ENCODE measurements at places on chromosomes 3 and 15. TPM values are rescaled to one million over a fixed set of nuclear protein-coding genes. Genes with fewer than 3 reads are reported as not detected.

- no peaks in the 10 kb centered on the region for H3K36me3 ChIP-seq
- H3K27me3 ChIP-seq = no peaks in the 10 kb centered on the region
- no peak overlapping the region for H3K4me3 ChIP-seq
These were observed 733.2 kb upstream of the GOLIM4 start for GRCh38 chr3:168828943-168829342.

Gene IL5RA
- total RNA-seq = 0.12 TPM

DNA sequence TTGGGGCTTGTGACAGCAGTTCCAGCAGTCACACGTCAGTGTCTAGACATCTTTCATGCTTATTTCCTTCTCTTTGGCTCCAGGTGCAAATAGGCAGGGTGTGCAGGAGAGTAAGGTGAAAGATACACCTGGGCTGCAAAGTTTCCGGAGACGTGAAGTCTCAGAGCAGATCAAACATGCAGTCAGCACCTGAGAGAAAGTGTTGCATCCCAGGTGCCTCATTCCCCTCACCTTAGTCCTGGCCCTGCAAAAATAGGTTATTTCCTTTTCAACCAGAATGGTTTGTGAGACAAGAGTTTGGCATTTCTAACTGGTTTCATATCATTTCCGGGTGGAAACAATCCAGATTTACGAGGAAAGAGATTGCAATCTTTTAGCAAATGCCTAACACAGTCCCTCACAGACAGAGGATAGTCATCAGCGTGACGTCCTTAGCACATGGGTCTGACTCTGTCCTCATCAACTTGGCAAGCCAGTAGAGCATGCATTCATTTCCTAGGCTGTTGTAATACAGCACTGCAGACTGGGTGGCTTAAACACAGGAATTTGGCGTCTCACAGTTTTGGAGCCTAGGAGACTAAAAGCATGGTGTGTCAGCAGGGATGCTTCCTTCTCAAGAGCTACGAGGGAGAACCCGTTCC lies 58.2 kb upstream of the ARRDC4 start:
- H3K4me3 ChIP-seq = no peak overlapping the region
- DNase-seq = no peak
- peaks cover 5% of the 10 kb centered on the region for H3K27me3 ChIP-seq
- H3K4me1 ChIP-seq = no peaks in the 10 kb centered on the region

DNA sequence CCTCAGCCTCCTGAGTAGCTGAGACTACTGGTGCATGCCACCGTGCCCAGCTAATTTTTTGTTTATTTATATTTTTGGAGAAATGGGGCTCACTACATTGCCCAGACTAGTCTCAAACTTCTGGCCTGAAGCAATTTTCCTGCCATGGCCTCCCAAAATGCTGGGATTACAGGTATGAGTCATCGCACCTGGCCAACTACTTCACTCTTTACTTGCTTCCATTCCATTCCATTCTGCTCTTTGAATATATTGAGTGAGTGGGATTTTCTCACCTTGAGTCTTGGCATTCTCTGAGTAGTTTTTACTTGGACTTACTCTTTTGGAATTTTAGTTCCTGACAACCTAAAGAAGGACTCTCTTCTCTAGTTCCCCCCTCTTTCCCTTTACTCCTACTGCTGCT lies 93.8 kb upstream of the UNC13C start:
- no peaks in the 10 kb centered on the region for H3K4me1 ChIP-seq
- DNase-seq = no peak
- no peak overlapping the region for H3K4me3 ChIP-seq
- H3K36me3 ChIP-seq = no peaks in the 10 kb centered on the region
- H3K27me3 ChIP-seq = no peaks in the 10 kb centered on the region

DNA sequence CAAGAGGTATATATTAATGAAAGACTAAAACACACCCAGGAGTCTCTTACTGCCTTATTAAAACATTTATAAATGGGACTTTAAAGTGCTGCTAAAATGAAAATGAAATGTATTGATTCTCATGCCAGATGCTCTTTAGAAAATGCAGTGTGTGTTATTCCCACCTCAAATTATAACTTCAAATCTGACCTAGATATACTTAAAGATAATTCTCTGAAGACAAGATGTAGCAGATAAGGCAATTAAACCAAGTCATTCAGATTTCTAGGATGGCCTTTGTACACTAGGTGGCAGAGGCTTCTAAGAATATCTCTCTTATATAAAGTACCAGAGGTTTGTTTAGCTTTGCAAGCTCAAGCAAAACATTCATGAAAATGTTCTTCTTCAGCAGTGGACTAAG lies 26.9 kb upstream of the GOLGA8B start:
- H3K27me3 ChIP-seq = peaks cover 10% of the 10 kb centered on the region
- peak; percentile 9 for DNase-seq
- no peaks in the 10 kb centered on the region for H3K4me1 ChIP-seq
- no peak overlapping the region for H3K27ac ChIP-seq

DNA sequence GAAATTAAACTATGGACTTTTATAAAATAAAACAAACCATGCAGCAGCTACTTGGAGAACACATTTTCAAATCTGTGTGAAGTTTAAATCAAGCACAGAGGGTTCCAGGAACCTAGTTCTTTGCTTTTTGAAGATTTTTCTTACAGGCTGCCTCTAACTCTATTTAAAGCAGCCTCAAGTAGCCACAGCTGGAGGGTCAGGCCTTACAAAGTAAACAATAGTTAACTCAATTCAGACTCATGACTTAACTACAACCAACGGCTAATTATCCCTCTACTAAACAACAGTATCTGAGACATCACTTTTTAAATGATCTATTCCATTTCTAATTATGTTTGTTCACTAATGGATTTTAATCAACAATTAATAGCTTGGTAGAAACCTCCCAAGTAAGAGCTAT lies 9.8 kb downstream of the LRIG1 start:
- no peak for DNase-seq
- H3K4me1 ChIP-seq = peaks cover 100% of the 10 kb centered on the region
- H3K36me3 ChIP-seq = no peaks in the 10 kb centered on the region
- peak overlapping the region; percentile 31 for H3K27ac ChIP-seq

Gene GOLGA8S
- 0.35 TPM for total RNA-seq
